Activated naive CD4-positive, alpha-beta T cell treated with anti-CD3 and anti-CD28 coated beads, Interleukin-2, amount 50 U/mL, for 72 hours (primary cell): ENCODE measurements at places on chromosomes 3 and 15.

DNA sequence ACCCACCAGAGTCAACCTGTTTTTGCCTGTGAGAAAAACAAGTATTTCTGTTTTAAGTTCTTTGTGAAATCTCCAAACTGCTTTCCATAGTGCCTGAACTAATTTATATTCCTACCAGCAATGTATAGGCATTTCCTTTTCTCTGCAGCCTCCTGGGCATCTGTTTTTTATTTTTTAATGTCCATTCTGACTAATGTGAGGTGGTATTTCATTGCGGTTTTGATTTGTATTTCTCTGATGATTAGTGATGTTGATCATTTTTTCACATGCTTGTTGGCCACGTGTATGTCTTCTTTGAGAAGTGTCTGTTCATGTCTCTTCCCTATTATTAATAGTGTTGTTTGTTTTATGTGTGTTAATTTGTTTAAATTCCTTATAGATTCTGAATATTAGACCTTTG, 820.5 kb downstream of the MCTP2 start:
- no peak for DNase-seq

DNA sequence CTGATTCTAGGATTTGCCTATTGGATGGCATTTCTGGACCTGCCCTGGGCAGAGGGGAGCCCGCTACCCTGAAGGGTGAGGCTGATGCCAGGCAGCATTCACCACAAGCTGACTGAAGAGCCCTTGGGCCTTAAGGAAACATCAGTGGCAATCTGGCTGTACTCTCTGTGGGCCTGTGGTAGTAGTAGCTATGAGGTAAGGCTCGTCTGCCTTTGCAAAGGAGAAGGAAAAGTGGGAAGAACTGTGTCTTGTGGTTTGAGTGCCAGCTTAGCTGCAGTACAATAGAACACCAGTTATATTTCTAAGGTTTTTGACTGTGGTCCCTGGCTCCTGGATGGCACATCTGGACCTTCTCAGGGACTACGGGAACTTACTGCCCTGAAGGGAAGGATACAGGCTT, 51.5 kb downstream of the SPTSSB start:
- no peak for DNase-seq

- no peak for DNase-seq
Observed at GRCh38 chr3:54714035-54714434, 213.8 kb downstream of the LRTM1 start.

DNA sequence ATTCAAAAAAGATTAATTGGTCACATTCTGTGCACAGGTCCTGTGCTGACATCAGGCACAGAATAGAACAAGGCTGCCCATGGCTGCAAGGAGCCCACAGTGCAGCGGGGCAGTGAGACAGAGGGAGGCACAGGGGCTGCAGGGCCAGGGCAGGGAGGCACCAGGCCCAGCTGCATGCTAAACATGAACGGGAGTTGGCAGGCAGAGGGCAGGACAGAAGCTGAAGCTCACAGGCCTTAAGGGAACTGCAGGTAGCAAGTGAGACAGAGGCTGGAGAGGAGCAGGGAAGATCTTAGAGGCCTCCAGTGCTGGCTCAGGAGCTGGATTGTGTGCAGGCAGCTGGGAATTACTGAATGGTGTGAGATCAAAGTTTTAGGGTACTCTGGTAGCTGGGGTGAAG, 26.2 kb downstream of the IDH3A start:
- no peak for DNase-seq

- DNase-seq: no peak
Observed at GRCh38 chr3:38314112-38314763, 32.1 kb downstream of the SLC22A14 start.

DNA sequence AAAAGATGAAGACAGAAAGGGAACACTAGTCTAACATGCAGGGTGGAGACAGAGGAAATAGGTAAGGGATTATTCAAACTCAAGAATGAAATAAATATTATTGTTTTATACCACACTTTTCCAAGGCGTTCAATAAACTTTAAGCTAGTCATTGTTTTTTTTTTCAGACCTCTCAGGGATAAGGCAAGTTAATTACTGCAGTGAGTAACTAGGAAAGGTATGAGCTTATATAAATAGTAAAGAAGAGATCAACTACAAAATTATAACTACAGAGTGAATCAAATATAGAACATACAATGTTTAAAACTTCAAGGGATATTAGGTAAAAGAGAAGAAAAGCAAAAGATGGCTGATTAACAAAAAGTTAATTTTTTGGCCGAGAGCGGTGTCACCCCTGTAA, 31.5 kb upstream of the XXYLT1 start:
- DNase-seq: no peak

DNA sequence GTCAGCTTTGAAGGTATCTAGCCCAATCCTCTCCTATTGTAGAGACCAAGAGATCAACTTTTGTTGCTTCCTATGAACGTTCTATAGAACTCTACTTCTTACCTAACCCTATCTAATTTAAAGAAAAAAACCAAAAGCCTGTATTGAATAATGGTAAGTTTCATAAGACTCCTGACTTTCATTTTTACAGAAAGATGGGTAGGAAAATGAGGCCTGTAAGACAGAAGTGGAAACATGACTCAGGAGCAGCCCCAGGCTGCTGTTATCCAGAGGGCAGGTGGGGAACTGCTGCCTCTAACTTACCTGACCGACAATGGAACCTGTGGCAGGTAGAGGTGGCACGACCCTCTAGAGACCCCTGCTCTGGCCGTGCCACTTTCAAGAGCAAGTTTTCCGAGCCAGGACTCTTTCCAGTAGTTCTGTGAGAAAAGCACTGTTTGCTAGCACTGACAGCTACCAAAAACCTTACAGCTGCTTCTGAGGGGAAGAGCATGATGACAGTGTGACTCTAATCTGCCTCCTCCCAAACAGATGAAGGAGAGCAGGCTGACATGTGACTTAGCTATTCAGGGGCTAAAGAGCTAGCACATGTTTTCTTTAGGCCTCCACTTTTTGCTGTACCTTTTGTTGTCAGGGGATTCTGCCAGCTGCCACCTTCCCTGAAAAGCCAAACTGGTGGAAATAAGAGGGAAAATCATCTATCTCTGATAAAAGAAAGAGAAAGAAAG, 17.5 kb downstream of the POPDC2 start:
- peak; percentile 12 for DNase-seq

- DNase-seq: no peak
Observed at GRCh38 chr3:70539908-70540307, 227.5 kb upstream of the MDFIC2 start.

- DNase-seq: no peak
Observed at GRCh38 chr15:38324939-38325647, 72.5 kb downstream of the SPRED1 start.

DNA sequence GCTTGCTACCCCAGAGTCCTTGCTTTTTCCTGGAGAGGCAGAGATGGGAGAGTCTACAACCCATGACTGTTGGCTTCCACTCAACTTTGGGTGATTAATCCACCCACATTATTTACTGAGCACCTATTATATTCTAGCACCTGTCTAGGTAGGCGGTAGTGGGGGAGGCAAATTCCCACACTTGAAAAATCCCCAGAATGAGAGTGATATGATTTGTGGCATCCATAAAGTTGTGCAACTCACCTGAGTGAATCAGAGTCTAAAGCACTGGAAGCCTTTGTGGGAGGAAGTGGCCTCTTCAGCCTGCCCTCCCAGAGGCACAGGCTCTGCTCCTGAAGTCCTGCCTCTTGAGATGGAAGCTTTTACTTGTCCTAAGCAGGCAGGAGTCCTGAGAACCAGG, 40.4 kb upstream of the CTNNB1 start:
- DNase-seq: no peak

DNA sequence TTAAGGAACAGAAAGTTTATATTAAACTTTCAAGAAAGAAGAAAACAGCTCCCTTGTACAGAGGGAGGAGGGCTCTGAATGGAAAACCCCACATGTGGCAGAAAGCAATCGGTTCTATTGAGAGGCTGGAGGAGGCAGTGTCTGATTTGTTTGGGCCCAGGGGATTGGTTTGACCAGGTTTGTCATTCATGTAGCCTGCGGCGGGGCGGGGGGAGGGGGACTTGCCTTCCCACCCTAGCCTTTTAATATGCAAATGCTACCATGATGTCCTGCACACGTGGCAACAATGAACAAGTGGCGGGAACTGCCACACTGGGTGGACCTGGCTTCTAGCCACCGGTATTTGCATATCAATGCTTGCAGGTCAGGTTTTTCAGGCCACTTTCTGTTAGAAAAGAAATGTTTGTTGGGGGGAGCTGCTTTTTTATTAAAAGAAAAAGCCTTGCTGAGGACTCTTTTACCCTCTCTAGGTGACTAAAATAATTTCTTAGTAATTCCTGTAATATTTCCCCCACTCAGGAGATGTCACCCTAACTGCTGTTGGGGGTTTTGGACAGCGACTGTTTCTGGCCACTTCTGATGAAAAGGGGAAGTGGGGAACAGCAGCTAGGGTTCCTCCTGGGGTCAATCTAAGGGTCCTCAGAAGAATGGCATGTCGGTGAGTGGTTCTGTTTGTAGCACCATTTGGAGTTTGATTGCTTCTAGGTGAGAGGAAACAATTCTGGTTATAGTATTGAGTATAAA, 691.2 kb downstream of the TBL1XR1 start:
- DNase-seq: no peak

GRCh38 chr15:60009124-60009960, 5.2 kb downstream of the FOXB1 start:
- no peak for DNase-seq

DNA sequence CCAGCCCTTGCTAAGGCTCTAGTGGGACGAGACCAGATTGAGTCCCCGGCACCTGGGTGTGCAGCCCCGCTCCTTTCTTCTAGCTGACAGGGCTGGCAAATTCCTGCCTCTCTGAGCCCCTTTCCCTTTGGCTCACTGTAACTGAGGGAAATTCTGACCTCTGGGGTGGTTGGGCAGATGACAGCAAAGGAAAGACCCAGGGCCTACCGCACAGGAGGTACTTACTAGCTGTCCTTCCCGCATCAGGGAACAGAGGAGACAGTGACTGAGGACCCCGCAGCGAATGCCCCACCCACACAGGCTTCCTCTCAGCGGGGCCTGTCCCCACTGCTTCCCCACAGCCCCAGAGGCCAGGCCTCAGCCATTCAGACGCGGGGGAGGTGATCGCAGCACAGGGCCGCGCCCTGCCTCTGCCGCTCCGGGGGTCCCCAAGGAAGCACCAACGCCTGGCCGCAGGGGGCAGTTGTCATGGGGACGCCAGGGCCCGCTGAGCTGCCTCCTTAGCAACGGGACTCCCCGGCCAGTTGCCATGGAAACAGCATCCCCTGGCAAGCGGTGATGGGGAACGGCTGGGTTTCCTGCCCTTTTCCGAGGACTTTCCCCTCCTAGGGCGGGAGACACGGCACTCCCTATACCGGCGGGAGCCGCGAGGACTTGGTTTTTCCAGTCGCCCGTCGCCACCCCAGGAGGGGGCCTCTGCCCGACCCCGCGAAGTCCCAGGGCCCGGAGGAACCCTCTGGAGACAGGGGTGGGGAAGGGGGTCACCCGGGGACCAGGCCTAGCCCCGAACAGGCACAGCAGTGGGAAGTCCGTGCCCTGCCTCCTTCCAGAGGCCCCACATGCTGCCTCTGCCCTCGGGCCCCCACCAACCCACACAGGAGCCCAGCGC, 50.1 kb downstream of the HCN4 start:
- DNase-seq: no peak

DNA sequence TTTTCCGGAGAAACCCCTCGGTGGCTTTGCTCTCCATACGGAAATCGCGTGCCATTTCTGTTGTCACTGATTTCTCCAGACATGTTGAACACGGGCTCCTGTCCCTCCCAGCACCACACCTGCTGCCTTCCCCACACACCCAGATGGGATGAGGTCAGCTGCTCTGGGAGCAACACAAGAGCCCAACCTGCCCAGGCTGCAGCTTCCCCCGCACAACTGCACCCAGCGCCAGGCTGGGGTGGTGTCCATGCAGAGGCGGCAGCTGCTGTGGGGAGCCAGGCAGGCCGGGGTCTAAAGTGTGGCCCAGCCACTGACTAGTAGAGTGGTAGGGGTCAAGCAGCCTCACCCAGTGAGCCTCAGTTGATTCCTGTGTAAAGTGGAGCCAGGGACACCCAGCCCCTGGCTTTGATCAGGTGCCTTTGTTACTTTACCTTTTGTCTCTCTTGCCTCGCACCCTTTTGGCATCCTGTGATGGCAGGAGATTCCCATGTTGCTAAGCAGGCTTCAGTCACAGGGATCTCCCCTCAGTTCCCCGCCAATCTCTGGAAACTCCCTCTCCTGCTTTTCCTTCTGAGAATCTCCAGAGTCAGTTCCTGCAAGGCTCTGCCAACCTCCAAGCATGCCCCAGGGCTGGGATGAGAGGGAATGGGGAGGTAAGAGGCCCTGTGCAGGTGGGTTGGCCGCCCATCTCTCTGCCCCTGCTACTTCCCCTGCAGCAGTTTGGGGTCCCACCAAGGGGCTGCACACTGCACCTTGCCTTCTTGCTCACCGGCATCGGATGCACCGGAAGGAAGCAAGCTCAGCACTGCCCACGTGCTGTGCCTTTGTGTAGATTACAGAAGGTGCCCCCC, 91.8 kb upstream of the ALDH1A3 start:
- no peak for DNase-seq

DNA sequence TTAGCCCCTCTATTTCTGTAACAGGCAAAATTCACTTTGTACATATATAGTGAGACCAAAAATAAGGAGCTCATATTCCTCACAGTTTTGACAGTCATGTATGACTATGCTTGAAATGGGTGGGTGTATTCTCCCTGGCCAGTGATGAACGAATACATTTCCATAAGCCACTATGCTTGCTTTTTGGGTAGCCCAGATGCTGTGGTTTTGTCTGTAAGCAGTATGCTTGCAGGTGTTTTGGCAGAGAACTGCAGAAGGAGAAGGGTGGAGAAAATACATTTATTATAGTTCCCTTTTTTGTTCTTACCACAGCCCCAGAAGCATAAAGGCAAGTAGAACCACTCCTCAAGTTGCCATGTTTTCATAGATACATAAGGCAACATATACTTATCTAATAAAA, 131.2 kb downstream of the RBMS3 start:
- no peak for DNase-seq

DNA sequence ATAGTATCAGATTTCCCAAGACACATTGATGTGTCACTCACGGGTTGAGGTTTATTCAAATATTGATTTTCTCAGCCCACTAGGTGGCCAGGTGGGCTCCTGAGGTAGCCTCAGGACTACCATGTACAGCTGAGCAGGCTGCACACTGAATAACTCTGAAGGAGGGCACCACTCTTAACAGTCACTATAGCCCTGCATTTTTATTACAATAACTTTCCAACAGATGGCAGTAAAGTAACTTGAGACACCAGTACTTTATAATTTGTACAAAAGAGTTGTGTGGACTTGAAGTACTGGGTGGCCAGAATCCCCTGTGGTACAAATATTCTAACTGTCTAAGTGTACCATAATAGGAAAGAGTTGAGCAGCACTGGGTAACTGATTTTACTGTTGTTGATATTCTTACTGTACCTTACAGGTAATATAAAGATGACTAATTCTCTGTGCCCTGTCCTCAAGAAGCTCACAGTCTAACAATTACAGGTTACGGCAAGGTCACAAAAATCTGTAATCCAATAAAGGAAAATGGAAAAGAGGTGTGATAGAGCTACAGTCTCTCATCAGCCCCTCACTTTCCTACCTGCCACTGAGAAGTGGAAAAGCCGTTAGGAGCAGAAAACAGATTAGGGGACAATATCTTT, 76.0 kb downstream of the ETFA start:
- no peak for DNase-seq
